ENCODE measurements at places on chromosomes 12 and 14.

- DNase-seq, result no peak
These were observed 1.1 kb downstream of the CCDC197 start for GRCh38 chr14:93997916-93998870.

GRCh38 chr14:87131879-87132278, 861.1 kb downstream of the GALC start:
- DNase-seq, result no peak

- no peak for DNase-seq
These were observed 240.5 kb upstream of the DAAM1 start for GRCh38 chr14:58947814-58948445.

DNA sequence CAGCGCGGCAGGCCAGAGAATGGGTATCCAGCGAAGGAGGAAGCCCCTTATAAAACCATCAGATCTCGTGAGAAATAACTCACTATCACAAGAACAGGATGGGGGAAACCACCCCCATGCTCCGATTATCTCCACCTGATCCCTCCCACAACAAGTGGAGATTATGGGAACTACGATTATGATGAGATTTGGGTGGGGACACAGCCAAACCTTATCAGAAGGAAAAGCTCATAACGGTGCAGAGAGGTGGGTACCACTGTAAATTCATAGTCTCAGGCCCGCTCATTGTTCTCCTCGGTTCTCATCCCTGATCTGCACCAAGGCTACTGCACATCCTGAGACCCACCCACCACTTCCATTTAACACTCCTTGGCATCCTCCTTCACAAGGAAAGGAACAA, 326.5 kb downstream of the MED13L start:
- no peak for DNase-seq

GRCh38 chr12:75360920-75361319, 26.4 kb downstream of the GLIPR1L1 start:
- no peak for DNase-seq

DNA sequence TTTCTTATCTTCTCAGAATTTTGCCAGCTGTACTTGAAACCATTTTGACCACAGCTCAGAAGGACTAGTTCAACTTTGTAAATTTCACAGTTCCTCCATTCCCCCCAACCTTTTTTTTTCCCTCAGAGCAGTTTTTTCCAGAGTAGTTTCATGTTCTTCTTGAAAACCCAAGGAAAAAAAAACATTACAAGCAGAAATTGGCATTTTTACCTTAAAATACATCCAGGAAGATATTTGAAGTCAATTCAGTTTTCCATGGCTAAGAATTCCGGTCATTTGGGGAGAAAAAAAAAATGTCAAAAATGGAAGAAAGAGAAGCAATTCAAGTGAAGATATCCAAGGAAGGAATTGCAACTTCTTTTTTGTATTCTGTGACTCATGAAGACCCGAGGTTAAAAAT, 39.5 kb downstream of the SYNE2 start:
- no peak for DNase-seq

DNA sequence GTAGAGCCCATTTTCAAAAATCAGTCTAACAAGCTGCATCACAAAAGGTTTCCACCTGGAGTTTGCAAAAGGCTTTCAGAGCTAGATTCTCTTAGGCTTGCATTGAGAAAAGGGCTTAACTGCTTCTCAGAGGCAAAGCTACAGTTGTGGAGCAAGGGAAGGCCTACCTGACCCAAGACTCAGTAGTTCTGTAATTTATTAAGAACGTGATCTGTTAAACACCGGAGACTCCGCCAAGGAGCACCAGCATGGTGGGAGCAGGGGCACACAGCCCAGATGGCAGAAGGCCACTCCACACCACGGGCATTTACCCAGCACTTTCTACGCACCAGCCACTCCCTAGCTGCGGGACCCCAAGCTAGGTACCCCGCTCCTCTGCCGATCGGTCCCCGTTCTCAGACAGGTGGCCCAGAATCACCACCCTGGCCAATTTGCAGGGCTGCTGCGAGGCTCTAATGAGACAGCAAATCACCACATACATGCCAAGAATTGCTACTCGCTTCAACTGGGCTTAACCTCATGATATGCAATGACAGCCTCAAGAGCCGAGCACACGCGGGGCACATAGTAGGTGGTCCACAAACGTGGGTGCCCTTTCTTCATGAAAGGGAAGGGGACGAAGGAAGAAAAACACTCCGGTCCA, 1.5 kb downstream of the ITPK1 start:
- no peak for DNase-seq

DNA sequence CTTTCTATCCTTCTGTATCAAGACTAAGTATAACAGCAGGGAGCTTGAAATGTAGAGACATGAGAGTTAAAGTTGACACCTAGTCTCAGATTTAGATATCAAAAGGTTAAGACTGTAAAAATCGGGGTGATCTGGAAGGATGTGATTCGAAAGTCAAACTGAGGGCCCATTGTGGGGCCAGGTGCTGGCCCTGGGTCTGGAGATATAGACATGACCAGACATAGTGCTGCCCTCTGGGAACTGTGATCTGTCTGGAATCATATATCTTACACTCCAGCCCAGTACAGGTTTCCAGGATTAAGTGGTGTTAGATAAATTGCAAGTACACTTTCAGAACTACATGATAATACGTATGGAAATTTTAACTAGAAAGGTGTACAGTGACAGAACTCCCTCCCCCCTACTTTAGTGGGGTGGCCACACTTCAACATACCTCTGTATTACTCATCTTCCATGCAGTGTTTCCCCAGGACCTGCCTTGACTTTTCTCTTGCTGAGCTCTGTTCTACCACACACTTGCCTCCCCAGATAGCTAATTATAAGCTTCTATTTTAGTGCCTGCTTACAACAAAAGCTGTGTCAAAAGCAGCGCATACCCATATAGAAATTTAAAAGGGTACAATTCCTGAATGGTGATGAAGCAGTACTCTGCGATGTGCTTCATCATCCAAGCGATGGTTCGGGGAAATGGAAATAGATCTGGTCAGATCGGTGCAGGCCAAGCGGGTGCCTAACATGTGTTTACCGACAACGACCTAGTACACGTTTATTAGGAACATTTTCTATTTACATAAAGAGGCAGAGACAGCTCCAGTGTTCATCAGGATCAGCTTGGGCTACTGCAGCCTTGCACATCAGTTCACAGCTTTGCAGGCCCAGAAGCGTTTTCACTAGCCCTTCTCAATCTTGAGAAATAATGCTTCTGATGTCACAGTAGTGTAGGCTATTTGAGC, 68.7 kb downstream of the ARF6 start:
- no peak for DNase-seq
